Renal cortex interstitium (tissue), 15 donors: ENCODE measurements at places on chromosomes 3 and 15. TPM values are rescaled to one million over a fixed set of nuclear protein-coding genes. Genes with fewer than 3 reads are reported as not detected.

DNA sequence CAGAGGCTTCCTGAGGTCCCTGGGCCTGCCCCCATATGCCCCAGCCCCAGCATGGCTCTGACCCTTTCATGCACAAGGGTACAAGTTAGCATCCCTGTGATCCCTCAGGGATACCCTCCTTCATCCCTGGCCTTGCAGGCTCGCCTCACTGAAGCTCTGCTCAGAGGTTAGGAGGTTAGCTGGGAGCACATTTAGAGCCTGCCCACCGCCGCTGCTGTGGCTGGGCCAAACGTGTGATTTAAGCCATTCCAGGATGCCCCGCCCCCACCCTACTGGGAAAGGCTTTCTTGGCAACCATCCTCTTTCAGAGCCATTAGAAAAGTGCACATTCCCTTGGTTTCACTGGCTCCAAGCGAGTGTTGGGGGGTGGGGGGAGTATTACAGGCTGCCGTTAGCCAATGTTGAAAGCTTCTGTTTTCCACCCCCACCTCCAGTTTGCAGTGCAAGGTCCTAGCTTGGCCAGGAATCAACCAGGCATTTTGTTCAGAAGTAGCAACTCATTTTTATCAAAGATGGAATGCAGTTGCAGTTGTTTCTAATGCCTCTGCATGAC is 6.3 kb upstream of the HES1 start:
- no peak for DNase-seq

PP2D1 gene
- polyA plus RNA-seq, result 1.0 TPM

DNA sequence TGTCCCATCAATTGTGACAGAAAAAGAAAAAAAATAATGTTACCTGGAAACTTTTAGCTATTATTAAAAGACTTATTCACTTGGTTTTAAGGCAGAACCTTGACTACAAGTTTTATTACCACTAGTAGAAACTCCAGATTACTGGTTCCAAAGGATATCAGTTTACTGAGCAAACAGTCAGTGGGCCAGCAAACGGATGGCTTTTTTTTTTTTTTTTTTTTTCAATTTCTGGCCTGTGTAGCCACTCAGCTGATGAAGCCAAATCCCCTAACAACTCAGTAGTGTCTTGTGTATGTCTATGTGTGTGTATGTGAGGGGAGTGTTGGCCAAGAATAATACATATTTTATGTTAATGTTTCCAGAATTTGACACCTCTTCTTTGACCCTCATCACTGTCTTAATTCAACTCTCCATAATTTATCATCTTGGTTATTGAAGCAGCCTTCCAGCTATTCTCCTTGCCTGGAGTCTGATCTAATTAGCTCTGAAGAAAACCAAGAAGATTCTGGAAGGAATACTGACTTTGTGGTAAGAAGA is 724.9 kb downstream of the NSUN3 start:
- peak; percentile 16 for DNase-seq

LSMEM2 gene
- polyA plus RNA-seq, result 0.45 TPM

REC114 gene
- polyA plus RNA-seq, result not detected

TEX9 gene
- 31.7 TPM for polyA plus RNA-seq

ADGRG7 gene
- polyA plus RNA-seq, result not detected

GRCh38 chr3:147735616-147736015 is 326.5 kb downstream of the ZIC1 start:
- DNase-seq, result no peak

SLC51A gene
- 11.5 TPM for polyA plus RNA-seq

DNA sequence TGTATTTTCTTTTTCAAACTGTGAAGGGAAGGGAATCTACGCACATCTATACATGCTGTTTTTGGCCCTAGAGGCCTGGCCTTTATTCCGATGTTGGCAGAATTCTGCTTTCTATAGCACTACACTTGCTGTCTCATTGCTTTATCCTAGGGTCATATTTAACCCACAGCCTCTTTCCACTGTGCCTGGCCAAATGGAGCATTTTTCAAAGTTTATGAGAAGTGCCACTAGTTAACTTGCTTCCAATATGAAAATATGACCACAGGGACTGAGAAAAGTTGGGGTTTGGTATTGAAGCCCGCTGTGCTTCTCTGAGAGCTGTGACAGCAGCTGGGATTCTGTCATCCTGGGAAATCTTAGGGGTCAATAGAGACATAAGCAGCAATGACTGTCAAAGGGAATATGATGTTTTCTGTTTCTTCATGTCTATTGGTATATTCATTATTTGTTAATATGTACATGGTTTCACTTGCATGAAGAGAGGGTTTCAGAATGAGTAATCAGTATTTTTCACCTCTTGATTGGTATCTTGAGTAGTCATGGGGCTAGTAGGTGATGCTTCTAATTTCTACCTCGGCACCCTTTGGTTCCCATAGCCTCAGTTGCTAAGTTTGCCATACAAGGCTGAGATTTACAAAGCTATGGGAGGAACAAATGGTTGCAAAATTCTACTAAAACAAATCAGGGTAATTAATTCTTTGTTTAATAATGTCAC is 275.8 kb upstream of the RBMS3 start:
- DNase-seq, result no peak

DNA sequence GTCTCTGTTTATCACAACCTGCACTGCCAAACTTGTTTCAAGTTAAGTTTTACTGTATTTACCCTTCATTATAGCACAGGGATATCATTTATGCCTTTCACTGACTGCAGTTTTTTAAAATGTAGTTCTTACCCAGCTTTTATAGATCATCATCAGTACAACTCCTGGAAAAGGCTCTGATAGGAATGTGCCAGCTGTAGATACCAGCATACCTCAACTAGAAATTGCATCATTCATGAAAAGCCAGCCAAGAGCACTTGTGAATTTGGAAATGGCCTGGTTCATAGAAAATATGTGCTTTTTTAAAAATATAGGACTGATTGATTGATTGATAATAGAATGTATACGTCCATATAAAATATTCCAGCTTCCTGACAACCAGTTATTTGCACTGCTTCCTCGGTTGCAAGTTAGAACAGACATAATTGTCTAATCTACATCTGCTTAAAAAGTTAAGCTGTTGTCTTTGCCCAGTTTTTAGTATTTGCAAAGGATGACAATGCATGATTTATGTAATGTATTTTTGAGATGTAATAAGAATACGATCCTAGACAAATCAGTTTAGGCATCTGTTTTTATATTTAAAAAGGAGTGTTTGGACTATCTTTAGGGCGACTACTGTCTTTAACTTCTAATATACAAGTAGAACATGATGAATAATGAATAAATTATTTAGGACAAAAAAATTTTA is 58.5 kb downstream of the DCUN1D1 start:
- DNase-seq, result no peak

GRCh38 chr3:137687181-137687879 is 76.8 kb upstream of the SOX14 start:
- DNase-seq, result no peak

GRCh38 chr15:69181424-69181823 is 21.0 kb downstream of the GLCE start:
- no peak for DNase-seq

IL17RB gene
- 13.7 TPM for polyA plus RNA-seq

DNA sequence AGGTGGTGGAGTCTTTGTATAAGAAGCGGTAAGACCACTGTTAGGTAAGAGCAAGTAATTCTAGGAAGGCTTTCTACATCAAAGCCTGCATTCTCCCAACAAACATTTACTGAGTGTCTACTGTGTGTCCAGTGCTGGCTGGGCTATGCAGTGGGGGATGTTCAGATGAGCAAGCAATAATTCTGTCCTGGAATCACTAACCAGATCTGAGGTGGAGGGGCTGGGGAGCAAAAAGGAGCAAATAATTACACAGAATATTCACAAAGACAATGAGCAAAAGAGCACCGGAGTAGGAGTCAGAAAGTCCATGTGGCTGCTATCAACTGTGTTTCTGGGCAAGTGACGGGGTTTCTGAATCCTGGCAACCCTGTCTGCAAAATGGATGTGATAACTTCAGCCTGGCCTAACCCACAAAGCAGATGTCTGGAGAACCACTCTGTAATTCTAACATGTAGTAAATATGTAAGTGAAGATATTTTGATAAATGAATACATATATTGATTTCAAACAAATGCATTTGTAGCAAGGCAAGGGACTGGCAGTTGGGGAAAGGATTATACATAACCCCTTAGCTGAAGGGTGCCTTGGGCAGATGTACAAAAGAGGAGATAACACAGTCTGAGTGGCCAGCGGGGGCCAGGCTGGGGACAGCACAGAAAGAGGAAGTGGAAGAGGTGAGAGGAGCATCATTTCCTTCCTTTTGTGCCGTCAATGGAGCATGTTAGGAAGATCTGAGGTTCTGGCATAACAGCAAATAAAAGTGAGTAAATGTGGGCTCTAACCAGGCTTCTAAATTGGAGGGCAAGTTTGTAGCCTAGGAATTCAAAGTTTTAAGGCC is 28.8 kb downstream of the CYP8B1 start:
- DNase-seq, result no peak

GRCh38 chr15:40047415-40048210 is 8.6 kb upstream of the SRP14 start:
- no peak for DNase-seq

DNA sequence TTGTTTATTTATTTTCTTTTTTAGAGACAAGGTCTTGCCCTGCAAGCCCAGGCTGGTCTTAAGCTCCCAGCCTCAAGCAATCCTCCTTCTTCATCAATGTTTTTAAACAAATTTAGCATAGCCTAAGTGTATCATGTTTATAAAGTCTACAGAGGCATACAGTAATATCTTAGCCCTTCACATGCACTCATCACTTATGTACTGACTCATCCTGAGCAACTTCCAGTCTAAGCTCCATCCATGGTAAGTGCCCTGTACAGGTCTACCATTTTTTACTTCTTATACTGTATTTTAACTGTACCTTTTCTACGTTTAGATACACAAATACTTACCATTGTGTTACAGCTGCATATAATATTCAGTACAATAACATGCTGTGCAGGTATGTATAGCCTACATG is 860.0 kb downstream of the FHIT start:
- no peak for DNase-seq

FBXW12 gene
- 0.50 TPM for polyA plus RNA-seq

HTR3D gene
- not detected for polyA plus RNA-seq
